ENCODE measurements at places on chromosomes 11 and 22. TPM values are rescaled to one million over a fixed set of nuclear protein-coding genes. Genes with fewer than 3 reads are reported as not detected.

DNA sequence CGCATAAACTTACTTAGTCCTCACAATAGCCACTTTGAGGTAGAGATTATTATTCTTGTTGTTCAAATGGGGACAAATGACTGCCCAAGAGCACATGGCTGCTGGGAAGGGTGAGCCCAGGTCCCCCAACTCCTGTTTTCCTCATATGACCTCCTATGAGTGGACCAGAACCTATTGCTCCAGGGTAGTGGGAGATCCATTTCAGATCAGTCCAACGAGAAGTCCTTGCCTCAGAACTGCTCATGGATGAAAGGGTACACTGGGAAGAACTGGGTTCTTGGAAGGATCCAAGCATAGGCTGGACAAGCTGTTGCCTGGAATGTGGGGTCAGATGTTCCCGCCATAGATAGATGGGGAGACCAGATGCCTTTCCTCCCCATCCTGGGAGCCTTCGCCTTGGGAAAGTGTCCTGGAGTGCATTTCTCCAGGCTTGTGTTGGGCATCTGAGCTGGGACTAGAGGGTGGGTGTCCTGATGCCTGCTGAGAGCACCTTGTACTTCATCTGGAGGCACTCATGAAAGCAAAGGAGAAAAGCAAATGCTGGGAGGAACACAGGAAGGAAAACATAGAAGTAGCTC is 146.3 kb upstream of the B3GAT1 start:
- DNase-seq, result no peak

DNA sequence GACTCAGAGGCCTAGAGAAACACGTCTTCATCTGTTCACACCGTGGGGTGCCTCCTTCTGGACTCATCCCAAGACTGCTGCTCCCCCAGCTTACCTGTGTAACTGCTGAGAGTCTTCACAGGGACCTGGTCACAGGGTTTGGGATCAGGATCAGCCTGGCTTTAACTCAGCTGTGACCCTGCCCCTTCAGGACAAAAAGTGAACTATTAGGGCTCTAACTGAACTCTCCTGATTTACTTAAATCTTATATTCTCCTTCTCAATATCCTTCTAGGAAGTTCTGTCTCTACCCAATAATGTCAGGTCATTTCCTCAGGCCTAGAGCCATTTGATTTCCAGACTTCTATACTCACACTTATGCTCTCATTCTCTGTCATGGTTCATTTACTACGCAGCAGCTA is 108.4 kb downstream of the ZNF280B start:
- DNase-seq, result no peak

GRCh38 chr11:107716884-107717532 is 5.2 kb upstream of the SLN start:
- no peak for DNase-seq

GRCh38 chr11:126930091-126930841 is 70.3 kb downstream of the KIRREL3 start:
- DNase-seq, result no peak

DNA sequence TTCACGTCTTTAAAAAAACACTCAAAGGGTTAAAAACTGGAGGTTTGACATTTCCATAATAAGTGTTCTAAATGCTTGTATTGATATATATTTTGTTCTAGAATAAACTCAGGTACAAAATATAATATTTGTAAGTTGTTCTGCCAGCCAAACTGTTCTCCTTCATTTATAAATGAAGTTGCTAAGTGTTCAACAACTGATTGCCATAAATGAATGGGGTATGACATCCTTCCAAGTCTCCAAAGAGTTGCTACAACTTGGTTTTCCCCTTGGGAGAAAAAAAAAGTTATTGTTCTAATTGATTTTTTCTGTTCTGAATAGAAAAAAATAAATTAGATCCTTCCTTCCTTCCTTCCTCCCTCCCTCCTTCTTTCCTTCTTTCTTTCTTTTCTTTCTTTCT is 65.4 kb upstream of the BLID start:
- no peak for DNase-seq

- no peak for DNase-seq
Observed at GRCh38 chr11:9962722-9963121, 298.8 kb downstream of the SWAP70 start.

DNA sequence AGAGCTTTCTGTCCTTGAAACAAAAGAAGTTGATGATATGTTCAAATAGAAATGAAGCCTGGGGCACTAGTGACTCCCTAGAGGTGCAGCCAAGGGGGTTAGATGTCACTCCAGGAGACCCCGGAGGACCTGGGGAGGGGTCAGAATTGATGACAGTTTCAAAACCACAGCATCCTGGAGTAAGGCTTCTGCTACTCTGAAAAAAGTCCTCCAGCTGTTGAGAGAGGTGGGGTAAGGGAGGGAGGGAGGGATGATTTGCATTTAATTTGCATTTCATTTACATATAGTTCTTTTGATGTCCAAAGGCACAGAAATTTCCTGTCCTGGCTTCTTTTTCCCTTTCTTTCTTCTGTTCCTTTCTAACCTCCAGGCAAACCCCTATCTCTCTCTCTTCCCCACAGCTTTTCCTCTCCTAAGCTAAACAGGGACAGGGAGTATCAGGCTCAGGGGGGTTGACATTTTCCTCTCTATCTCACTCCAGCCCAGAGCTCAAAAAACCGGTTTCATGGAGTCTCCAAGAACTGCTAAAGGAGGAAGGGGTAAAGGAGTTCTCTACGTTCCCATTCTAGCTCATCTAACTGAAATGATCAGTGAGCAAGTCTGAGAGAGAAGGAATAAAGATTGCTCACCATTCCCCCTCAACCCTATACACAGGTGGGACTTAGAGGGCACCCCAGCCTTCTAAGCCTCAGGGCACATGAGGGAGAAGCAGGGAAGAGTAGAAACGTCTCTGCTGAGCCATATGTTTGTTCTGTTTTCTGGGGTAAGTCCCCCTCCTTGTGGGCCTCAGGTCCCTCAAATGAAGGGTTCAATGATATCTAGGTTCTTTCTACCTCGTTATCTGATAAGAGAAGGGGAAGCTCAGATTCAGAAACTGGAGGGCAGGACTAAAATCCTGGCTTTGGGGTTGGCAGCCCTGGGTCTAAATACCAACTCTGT is 3.5 kb upstream of the POU2F3 start:
- DNase-seq, result no peak

DNA sequence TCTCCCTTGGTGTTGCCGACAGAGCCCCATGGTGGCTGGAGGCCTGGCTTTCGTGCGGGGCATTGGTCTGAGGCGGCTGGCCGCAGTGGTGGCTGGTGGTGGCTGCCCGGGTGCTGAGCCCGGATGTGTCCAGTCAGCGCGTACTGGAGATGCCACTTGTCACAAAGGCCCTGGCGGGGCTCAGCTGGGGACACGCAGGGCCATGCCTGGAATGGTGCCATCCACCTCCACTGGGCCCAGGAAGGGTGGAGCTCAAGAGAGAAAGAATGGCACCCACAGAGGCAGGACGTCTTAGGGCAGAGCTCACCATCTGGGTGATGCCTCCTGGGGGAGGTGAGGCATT is 92.5 kb downstream of the CEP164 start:
- DNase-seq, result no peak

DNA sequence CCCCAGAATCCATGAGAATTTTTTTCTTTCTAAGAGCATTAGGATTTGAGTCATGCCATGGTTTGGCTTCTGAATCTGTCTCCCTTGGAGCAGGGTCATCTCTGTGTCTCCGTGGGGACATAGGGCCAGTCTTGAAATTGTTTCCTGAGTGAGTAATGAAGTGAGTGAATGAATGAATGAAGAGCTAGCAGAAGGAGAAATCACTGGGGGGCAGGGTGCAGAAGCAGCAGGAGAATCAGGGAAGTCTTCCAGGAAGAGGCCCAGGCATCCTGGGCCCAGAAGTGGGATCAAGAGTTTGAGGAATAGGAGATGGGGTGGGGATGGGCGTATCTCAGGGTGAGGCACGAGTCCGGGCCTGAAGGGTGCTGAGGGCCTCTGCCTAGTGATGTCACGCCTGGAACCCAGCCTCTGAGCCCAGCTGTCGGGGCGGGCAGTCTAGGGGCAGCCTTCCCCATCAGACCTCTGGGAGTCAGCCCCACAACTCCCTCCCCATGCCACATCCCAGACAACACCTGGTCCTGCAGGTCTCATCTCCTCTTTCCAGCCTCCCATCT is 12.5 kb upstream of the MGAT3 start:
- DNase-seq, result no peak

- DNase-seq, result no peak
Observed at GRCh38 chr11:108606495-108607160, 13.1 kb upstream of the EXPH5 start.

DNA sequence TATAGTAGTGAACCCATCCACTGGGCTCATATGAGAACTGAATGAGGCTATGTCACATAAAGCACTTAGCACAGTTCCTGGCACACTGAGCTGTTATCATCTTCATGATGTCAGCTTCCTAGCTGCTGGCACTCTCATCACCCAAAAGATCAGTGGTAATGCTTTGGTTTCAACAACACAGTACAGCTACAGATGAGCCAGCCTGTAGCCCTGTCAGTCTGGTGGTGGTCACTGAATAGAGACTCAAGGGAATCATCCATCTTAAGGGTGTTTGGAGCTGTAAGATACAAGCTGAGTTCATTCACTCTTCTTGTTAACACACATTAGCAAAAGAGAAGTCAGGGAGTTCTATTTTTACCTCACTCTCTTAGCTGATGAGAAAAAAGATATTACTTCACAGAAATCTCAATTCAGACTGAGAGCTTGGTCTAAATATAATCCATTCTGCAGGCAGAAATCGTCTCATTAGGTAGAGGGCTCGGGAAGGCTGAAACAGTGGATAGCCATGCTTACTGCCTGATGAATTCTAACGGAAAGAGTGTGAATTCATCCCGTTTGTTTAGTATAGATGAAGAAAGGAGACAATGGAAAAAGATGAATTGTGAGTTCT is 6.3 kb upstream of the SLC1A2 start:
- DNase-seq, result no peak

DNA sequence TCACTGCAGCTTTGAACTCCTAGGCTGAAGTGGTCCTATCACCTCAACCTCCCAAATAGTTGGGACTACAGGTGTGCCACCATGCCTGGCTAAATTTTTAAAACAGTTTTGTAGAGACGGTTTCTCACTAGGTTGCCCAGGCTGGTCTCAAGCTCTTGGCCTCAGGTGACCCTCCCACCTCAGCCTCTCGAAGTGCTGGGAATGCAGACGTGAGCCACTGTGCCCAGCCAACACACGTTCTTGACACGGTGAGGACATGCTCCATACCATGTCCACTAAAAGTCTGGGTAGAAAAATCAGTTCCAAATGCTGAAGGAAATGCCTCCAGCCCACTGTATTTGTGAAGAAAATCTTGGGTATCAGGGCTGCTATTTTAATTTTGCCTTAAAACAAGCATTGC is 46.9 kb downstream of the PDHX start:
- no peak for DNase-seq

DNA sequence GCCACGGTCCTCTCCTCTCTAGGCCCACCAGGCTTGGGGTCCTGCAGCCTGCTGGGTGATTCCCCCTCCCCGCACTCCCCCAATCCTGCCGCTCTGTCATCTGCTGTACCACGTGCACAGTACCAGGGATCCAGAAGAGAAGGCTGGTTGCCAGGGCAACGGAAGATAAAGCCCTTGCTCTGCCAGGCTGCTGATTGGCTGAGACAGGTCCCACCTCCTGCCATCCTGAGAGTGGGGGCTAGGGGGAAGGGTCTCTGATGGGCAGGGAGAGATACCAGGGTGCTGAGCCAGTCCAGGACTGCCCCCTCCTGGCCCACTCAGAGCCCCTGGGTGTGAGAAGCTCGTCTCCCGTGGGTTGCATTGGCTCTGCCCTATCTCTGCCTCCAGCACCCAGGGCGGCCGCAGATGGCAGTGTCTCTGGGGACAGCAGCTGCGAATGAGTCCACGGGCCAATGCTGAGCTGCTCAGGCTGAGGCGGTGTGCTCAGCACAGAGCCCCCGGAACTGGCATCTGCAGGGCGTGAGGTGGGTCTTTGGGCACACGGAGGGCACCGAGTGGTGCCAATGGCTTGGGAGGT is at the start of gene SMIM45:
Gene SMIM45 (plus strand): TSS at position 253 of the 577 bp plus-strand sequence.
- DNase-seq, result no peak

DNA sequence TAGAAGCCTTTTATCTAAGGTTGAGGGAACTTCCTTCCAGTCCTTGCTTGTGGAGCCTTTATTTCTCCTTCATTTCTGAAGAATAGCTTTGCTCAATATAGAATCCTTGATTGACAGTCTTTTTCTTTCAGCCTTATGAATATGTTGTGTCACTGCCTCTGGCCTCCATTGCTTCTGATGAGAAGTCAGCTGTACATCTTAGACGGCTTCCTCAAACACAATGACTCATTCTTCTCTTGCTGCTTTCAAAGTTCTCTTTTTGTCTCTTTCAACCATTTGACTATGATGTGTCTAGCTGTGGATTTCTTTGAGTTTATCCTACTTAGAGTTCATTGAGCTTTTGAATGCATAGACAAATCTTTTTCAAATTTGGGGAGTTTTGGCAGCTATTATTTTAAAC is 893.2 kb downstream of the BRD1 start:
- DNase-seq, result no peak

- no peak for DNase-seq
Observed at GRCh38 chr11:112277941-112278340, 17.3 kb upstream of the PLET1 start.

GRCh38 chr11:27599217-27599616 is 92.6 kb upstream of the LIN7C start:
- DNase-seq, result no peak

DNA sequence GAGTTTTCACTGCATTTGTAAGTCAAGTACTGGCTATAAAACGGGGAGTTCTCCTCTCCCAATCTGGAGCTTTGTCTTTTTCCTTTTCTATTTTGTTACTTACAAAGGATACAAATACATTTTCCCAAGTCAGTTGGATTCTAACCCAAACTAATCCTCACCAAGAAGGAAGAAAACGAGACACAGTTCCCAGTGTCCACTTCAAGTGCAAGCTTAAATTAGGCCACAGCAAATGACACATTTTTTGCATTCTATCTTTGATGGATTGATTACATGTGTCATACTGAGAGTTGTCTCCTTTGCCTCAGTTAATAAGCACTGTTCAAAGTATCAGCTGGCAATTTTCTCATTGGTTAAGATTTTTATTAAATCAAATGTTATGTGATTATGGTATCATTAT is 296.7 kb upstream of the ANO5 start:
- no peak for DNase-seq

GRCh38 chr11:64742889-64743590 is 902 bp downstream of the RASGRP2 start:
- peak; percentile 27 for DNase-seq

Gene IGSF9B
- total RNA-seq, result 0.55 TPM

Gene RIMBP3C
- total RNA-seq, result 0.81 TPM

Gene SF3A1
- 32.5 TPM for total RNA-seq

Gene KCNQ1OT1
- 0.49 TPM for total RNA-seq

Gene CBLIF
- not detected for total RNA-seq

Gene CHST1
- not detected for total RNA-seq

Gene SLC5A4
- not detected for total RNA-seq
